Stimulated activated CD8-positive, alpha-beta memory T cell treated with anti-CD3 and anti-CD28 coated beads, Interleukin-7, amount 100 ng/mL, for 1 hour (primary cell): ENCODE measurements at places on chromosomes 4 and X.
A peak's percentile ranks its signal among the peaks of the same experiment; 100 is the strongest.

GRCh38 chr4:117084866-117085701 is at the start of gene TRAM1L1:
Gene TRAM1L1 (minus strand): TSS chr4:117085576. CDS start chr4:117085393, 183 bp downstream.
- DNase-seq = no peak

DNA sequence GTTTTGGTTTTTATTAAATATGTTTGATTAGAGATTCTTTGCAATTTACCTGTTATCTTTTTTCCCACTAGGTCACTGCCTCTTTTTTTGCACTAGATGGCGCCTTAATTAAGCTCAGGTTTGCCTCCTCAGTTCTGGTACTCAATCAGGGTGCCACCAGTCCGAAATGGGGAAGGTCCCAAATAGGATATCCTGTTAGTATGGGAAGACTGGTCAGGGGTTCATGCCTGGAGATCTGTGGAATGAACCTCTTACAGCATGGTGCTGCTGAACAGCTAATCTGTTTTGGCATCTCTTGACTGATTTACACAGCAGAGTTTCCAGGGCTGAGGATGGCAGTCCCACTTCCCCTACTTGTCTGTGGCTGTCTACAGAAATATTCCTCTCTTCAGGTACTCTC is 24.2 kb upstream of the VSIG1 start:
- no peak for DNase-seq

- DNase-seq = no peak
These were observed 43.4 kb downstream of the MAOA start for GRCh38 chrX:43699475-43699874.

GRCh38 chrX:48957477-48957826 is at the start of gene OTUD5:
Gene OTUD5 (minus strand): TSS chrX:48957607. CDS start chrX:48957570, 37 bp downstream.
- peak; percentile 40 for DNase-seq

DNA sequence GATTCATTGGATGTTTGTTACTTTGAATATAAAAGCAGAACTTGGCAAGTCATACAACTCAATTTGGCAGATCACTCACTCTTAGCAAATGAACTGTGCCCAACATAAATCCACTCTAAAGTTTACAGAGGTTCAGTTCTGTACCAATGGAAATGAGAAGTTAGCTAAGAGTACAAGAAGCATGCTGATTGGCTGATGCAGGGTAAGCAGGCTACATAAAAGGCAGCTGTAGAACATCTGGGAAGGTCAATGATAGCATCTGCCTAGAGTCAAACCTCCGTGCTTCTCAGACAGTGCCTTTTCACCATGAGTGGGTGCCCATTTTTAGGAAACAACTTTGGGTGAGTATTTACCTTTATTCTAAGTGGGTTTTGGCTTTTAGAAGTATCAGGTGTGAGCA is at the start of gene TDO2:
Gene TDO2 (plus strand): TSS at position 244 of the 400 bp plus-strand sequence. CDS start 63 bp downstream, at position 307.
- no peak for DNase-seq

DNA sequence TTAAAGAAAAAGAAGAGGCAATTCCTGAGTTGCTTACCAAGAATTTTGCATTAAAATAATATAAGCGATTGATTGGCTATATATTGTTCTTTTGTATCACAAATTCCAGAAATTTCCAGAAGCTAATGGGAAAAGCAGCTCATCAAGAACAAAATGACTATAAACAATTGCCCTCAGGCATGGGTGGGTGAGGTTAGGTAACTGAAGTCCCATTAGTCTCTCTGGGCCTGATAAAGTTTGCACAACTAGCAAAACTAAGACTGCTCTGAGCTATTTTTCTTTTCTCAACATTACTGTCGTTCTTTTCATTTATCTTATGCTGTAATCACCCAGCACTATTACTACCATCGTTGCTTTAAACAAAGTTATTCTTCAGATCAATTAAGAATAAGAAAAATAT is 19.2 kb upstream of the BLTP1 start:
- no peak for DNase-seq

DNA sequence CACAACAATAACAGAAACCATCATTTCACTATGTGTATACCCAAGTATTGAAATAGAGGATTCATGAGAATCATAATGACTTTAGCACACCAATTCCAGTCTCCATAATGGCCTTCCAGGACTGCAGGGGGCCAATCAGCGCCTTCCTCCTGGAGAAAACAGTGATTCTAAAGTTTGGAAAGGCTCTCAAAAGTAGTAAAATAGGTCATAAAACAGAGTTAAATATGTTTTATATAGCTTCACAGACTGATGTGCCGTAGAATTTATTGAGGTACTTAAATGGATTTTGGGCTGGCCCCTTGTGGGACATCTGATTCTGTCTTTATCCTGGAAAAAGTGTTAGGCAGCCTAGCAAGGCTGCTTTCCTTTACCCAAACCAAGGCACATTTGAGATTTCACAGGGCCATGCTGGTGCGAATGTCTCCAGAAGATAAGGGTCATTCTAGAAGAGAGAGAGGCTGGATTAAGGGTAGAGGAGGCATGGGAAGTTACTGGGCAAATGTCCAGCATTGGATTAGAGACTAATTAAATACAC is 543.9 kb downstream of the GALNTL6 start:
- DNase-seq = no peak

GRCh38 chr4:40331101-40331745 is 3.9 kb upstream of the CHRNA9 start:
- DNase-seq = no peak

DNA sequence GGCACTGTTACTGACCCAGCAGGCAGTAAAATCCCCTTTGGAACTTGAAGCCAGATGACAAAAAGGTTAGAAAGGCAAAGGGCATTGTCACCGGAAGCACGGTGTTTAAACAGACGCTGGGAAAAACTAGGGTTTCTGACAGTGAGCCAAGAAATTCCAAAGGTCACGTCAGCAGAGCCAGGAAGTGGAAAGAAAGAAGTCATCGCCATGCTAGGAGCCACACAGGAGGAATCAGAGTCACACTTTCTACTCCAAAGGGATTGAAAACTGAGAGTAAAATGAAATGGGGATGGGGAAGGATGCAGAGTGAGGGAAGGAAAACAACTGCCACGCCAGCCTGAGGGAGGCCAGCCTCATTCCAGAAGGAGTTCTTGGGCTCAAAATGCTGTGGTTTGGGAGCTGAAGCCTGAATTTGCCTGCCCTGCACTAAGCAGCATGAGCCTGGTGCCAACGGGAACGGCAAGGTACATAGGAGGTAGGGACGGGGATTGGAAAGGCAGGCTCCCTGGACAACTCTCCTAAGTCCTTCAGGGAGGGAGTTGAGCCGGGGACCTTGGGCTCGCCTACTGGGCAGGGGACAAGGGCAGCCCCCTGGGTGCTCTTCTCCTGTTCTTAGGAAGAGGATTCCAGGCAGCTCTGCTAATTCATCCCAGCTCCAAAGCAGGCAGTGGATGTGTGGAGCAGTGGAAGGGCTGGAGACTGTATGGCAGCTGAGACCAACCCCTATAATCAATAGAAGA is 66.8 kb downstream of the SOWAHB start:
- DNase-seq = no peak

DNA sequence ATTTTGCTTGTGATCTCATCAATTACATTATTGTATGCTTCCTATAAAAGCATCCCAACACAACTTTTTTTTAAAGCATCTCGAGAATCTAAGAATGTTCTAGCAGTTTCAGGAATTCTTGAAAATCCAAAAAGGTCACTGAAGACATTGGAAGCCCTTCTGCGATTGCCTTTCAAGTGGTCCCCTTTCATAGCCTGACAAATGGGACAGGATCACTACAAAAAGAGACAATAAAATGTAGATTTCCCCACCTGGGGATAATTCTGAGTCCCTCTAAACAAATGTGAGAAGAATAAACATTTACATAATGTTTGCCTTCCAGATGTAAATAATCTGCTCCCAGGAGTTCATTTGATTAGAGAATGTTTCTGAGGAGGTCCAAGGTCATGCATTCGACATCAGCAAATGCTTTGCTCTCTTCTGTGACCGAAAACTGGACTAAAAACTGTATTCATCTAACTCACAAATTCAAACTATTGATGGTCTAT is 116.0 kb downstream of the COL25A1 start:
- no peak for DNase-seq

DNA sequence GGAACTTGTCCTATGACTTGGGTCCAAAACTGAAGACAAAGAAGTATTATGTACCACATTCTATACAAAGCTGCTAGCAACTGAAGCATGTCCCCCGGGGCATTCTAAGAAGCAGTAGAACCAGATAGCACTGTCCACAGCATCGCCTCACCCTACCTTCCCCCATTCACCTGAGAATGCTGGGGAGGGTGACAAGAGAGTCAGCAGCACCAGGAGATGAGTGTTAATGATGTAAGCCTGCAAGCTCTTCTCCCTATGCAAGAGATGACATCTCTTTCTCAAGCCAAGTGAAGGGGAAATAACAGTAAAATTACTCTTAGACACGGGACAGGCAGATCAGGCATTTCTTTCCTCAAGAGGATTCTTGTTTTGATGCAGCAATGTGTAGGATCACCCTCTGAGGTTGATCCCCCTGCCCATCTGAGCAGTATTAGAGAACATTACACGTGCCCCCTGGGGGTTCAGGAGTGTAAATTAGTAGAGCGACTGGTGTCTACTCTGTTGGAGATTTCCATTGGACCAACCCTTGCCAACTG is 13.9 kb upstream of the TLR1 start:
- DNase-seq = no peak

DNA sequence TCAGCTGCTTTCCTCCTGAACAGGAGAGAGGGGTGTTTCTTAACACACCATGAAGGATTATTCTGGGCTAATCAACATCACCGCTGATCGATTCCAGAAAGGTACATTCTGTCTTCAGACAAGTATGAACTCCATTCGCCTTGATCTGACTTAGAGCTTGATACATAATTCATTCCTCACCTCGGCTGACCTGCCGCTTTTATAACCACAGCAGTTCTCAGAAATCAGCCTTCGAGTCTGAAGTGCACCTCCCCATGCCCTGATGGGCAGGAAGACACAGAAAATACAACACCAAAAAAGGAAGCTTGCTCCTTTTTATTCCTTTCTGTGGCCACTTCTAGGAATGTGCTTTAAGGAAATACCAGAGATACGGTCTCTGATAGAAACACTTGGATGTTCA is 85.7 kb downstream of the JAKMIP1 start:
- DNase-seq = no peak

DNA sequence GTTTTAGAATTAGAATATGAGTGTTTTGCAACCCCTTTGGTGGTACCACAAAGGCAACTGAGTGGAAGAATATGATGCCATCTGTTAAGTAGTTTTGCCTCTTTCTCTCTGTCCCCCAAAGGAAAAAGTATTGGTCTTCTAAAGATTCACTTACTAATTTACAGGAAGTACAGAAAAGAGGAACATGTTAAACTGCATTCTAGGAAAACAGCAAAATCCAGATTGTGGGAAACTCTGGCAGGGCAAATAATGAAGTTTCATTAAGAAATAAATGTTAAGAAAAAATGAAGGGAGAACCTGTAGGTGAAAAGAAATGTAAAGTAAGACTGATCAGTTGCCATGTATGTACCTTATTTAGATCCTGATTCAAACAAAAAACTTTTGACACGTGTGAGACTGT is 39.3 kb downstream of the NSUN7 start:
- no peak for DNase-seq

GRCh38 chr4:184217634-184218033 is at the start of gene ENPP6:
Gene ENPP6 (minus strand): TSS chr4:184217873. CDS start chr4:184217819, 54 bp downstream.
- no peak for DNase-seq

DNA sequence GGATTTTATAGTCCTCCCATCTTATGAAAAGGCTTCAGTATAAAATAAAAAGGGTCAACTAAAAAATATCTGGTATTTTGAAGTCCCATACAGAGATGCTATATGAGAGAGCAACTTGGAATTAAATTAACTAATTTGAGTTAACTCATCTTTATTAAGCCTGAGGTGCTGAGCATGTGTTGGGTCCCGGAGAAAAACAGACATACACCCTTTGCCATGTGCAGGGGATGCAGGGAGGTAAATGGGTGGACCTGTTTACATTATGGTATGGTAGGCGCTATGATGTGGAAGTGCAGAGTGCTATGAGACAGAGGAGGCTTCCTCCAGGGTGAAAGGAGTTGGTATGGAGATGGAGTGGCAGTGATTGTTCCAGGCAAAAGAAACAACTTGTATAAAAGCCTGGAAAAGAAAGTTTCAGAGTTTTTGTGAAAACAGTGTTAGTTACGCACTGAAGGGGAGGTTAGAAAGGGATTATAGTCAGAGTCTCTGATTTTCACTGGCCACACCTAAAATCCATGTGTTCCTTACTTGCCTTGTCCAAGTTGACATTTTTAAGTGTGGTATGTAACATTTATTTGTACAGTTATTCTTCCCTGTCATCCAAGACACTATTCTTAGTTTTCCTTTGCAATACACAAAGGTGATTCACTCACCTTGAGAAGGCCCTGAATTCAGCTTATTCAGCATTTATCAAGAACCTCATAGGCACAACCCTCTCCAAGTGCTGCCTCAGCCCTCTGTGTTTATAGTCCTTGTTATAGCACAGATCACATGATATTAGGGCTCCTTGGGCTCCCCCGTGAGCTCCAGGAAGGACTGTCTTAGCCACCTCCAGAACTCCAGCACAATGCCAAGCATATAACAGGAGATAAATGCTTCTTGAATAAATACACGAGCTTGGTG is 152.0 kb downstream of the RASL11B start:
- DNase-seq = no peak

- DNase-seq = no peak
These were observed 25.2 kb downstream of the NYX start for GRCh38 chrX:41472231-41472815.

DNA sequence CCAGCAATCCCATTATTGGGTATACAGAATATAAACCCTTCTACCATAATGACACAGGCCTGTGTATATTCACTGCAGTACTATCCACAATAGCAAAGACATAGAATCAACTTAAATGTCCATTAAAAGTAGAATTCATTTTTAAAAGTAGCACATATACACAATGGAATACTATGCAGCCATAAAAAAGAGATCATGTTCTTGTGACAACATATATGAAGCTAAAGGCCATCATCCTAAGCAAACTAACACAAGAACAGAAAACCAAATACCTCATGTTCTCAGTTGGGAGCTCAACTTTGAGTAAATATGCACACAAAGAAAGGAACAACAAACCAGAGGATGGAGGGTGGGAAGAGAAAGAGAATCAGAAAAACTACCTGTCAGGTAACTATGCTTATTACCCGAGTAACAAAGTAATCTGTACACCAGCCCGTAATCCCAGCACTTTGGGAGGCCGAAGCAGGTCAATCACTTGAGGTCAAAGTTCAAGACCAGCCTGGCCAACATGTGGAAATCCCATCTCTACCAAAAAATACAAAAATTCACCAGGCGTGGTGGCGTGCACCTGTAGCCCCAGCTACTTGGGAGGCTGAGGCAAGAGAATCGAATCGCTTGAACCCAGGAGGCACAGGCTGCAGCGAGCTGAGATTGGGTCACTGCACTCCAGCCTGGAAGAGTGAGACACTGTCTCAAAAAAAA is 22.8 kb downstream of the DHX15 start:
- no peak for DNase-seq

DNA sequence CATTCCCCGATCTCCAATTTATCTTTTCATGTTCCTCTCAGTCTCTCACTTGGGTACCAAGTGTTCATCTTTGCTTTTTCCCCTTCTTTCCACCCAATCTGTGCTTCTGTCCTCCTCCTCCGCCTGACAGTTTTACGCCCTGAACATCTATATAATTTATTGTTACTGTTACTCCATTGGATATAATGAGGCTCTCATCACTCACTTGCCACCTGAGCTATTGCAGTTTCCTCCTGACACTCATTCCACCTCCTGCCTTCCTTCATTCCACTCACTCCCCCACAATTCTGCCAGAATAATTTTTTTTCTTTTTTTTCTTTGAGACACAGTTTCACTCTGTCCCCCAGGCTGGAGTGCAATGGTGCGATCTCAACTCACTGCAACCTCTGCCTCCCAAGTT is 77.6 kb upstream of the SORBS2 start:
- no peak for DNase-seq
